ENCODE measurements at places on chromosomes 12 and 14.

GRCh38 chr14:103401223-103402214 lies 16.3 kb downstream of the MARK3 start:
- DNase-seq = no peak

- no peak for DNase-seq
These were observed 26.5 kb upstream of the PLD4 start for GRCh38 chr14:104898195-104898558.

GRCh38 chr14:35193161-35193560 lies 70.8 kb downstream of the PRORP start:
- no peak for DNase-seq

GRCh38 chr14:57533214-57533613 lies 39.6 kb upstream of the CCDC198 start:
- DNase-seq = peak; percentile 2

DNA sequence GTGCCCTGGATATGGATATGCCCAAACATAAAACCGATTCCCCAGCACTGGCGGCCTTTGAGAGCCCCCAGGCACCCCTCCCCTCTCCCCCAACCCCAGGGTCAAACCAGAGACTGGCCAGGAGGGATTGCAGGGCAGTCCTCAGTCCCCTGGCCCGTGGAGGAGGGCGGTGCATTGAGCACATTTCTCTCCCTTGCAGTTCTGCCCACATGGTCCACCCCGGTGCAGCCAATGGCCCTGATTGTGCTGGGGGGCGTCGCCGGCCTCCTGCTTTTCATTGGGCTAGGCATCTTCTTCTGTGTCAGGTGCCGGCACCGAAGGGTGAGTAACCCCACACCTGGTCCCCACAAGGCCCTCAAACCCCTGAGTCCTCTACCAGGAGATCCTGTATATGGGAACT lies 3.4 kb upstream of the GPR162 start:
- DNase-seq = no peak

- DNase-seq = no peak
These were observed 305.0 kb downstream of the NELL2 start for GRCh38 chr12:44571006-44571550.

DNA sequence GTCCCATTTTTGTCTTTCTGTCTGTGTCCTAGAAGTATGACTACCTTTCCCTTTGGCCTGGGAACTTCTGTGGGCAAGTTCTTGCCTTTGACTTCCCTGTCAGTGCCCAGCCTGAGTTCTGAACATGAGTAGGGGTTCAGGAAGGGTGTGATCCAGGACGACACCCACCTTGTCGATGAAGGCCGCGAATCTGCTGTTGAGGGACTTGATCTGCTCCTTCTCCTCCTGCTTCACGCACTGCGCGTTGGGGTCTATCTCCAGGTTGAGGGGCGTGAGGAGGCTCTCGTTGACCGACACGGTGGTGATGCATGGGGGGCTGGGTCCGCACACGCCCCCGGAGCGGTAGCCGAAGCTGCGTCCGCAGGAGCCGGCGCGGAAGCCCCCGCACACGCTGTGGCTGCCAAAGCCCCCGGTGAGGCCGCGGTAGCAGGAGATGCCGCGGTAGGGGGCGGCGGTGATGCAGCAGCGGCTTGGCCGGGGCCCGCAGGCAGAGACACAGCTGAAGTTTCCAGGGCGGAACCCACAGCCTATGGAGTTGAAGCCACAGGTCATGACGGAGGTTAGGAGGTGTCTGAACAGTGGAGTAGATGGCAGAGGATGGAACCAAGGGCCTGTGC lies at the start of gene KRT83:
KRT83 (minus strand) TSS at position 615 of the 617 bp plus-strand sequence; CDS start at position 552, 63 bp downstream.
- no peak for DNase-seq

DNA sequence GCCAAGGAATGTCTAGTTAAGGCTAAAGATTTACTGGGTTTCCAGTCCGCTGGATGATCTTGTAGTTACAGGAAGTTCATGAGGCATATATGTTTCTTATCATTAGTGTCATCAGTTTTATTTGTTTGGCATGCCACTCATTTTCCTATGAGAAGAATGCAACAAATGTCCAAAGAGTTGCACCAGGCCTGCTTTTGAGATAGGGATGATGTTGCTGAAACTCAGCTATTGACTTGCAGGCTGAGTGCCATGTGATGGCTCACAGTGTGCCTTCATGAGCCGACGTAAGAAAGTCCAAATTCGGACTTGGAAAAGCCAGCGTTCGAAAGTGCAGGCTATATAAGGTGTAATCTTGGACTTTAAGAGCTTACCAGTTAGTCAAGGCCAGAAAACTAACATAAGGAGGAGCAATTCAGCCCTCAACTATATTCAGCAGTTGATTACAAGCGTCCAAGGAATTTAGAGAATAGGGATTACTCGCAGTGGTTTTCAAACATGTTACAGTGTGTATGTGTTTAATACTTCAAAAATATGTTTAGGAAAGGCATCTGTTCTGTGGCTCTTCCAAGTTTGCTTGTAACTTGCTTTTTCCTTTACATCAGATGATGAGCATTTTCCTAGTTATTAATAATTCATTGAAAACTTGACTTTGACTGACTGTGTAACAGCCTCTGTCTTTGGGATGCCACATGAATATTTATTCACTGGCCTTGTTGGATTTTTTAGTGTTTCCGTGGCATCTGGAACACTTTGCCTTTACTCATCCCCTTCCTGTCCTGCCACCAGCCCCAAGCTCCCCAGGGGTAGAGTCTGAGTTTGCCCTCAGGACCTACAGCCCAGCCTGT lies 101.3 kb downstream of the LGMN start:
- peak; percentile 17 for DNase-seq

Data from mucosa of descending colon (tissue), 3 donors.